ENCODE measurements at places on chromosomes 13 and 19.
A peak's percentile ranks its signal among the peaks of the same experiment; 100 is the strongest.

DNA sequence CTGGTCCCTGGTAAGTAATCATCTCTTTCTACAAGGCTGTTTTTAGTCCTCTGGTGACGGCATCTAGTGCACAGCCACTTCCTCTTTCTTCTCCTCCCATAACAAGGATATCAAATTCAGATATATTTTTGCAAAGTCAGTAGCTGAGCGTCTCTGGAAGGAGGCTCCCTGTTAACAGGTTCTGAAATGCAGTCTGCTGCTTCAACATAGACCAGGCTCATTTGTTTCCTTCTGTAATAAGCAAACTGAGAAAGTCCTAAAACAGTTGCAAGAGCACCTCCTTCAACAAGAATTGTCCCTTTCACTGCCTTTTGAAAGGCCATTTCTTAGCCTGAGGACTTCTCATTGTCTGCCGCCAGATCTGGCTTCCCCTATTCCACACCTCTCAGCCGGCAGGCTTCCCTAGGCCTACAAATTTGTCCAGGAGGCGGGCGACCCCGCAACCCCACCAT is 7.4 kb upstream of the ZSCAN5A start:
- DNase-seq: no peak

GRCh38 chr19:45681391-45682015 is 10.2 kb downstream of the SNRPD2 start:
- peak; percentile 43 for DNase-seq

GRCh38 chr13:71864094-71864985 is 2.7 kb downstream of the DACH1 start:
- DNase-seq: no peak

- DNase-seq: no peak
Measured at GRCh38 chr19:6412447-6413091, 12.0 kb downstream of the KHSRP start.

DNA sequence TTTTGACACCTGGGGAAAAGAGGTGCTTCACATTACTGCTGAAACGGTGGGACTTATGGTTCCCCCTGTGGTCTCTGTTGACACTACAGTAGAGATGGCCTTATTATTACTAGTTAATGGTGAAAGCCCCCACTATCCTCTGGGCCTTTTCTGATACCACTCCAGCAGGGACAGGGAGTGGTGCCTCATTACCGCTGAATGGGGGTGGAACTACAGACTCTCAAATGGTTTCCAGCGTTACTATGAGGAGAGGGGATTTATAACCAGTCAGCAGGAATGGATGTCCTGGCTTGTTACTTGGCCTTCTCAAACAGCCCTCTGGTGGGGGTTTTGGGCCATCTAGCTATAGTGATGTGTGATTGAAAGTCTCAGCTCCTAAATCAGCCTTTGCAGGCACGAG is 96.7 kb upstream of the DIAPH3 start:
- DNase-seq: no peak

DNA sequence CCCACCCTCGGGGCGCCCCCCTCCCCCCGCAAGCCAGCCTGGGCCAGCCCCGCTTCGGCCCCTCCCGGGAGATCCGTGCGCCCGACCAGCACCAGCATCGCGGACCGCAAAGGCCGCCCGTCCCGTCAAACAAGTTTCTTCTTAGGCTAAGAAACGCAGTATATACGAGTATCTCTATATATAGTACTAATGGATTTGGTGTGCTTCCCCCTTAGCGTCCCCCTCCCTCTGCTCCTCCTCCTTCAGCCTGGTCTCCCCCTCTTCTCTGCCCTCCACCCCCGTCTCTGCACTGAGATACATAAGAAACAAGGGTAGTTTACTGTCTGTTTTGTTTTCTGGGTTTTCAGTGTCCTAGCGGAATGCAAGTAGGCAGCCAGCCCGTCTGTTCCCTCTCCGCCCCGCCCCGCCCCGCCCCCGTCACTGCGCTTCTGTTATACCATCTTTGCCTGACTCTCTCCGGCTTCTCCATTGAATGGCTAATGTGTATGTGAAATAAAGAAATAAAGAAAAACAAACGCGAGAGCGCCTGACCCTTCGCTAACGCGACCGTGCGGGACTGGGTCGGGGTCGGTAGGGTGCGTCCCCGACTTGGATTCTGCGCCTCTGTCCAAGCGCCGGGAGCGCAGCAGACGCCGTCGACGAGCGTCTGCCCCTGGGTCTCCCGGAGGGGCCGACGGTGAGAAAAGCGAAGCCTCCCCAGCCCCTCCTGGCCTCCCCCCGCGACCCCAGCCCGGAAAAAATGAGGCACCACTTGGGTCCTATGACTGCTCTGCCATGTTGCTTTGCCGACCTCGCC is 4.2 kb downstream of the LYL1 start:
- no peak for DNase-seq

- DNase-seq: no peak
Measured at GRCh38 chr19:52142001-52142595, 2.4 kb upstream of the ZNF616 start.

DNA sequence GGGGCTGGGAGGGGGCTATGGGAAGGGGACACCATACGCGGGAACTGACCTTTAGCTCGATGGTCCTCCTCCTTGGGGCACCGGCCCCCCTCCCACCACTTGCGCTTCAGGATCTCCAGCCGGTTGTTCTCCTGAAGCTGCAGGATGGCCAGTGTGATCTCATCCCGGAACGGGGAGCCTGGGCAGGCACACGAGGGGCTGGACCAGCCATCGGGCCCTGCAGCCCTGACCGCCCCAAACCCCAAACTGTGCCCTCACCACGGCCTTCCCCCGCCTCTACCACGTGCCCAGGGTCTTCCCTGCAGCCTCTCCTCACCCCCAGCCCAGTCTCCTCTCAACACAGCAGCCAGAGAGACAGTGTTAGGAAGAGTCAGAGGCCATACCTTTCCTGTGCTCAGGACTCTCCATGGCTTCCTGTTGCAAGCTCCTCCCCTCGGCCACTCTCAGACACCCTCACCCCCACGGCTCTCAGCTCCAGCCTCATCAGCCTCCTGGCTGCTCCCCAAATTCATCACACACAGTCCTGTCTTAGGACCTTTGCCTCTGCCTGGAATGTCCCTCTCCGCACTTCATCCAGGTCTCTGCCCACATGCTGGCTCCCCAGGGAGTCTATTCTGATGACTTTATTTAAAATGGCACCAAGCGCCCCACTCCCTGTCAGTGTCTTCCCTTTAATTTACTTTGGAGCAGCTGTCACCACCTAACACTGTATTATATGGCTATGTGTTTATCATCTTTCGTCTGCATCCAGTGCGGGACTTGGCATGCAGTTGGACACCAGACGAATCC is 9.7 kb upstream of the ATP1A3 start:
- DNase-seq: no peak

DNA sequence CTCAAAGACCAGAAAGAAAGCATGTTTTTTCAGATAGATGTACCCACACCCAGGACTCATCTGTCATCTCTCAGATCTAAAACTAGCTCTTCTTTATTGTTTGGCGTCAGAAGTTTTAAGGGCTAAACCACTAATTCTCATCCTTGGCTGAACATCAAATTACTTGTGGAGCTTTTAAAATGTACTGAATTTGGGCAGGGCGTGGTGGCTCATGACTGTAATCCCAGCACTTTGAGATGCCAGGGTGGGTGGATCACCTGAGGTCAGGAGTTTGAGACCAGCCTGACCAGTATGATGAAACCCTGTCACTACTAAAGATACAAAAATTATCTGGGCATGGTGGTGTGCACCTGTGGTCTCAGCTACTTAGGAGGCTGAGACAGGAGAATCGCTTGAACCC is 47.4 kb downstream of the RCBTB2 start:
- DNase-seq: no peak

- no peak for DNase-seq
Measured at GRCh38 chr13:113060557-113061270, 44.9 kb upstream of the F7 start.

GRCh38 chr19:14502334-14503092 is 6.6 kb upstream of the GIPC1 start:
- no peak for DNase-seq

DNA sequence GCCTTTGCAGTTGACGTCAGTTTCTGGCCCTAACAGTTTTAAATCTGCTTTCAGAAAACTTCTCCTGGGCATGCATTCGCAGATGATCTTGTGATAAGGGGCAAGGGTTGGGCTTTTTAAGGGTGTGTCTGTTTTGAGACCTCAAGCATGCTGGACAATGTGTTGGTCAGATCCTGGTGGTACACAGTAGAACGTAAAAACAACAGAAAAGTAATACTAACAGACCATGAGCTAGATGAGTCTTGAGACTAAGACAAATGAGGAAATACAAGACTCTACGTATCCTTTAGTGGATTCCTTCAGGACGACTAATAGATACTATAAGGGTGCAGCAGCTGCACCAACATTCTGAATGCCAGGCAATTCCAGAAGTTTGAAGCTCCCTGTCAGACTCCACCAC is 237.6 kb downstream of the DNAJC15 start:
- DNase-seq: no peak

- no peak for DNase-seq
Measured at GRCh38 chr19:49704888-49705642, 14.1 kb downstream of the CPT1C start.

GRCh38 chr13:52848455-52849195 is at the start of gene PCDH8:
Gene PCDH8 (minus strand): TSS chr13:52848640. CDS start chr13:52848436, 204 bp downstream.
- DNase-seq: peak; percentile 55

- no peak for DNase-seq
Measured at GRCh38 chr19:50334741-50335421, 5.7 kb upstream of the KCNC3 start.

- DNase-seq: no peak
Measured at GRCh38 chr19:45998834-45999233, 3.6 kb downstream of the CCDC61 start.

DNA sequence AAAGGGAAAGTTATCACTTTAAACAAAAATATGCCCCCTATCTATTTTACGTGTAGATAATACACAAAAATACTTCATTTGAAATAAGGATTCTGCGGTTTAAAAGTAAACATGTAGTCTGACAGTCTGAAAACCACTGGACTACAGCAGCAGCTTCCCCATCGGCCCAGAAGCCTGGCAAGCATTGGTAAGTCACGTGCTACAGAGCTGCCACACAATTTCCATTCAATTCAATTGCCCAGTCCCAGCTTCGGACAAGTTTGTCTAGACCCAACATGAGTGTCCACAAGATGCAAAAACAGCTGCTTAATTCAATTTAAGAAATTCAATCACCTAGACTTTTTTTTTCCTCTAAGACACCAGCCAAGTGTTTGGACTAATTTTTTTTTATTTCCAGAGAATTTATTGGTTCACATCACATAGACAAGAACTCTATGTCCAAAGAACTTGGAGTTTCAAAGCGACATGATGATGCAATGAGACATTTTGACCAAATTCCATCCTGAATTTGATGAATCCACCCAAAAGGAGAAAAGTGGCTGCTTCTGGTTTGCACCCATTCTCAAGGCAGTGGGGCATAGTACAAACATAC is 458.9 kb downstream of the COG6 start:
- DNase-seq: no peak

GRCh38 chr13:41054212-41054877 is 7.0 kb upstream of the WBP4 start:
- DNase-seq: no peak

GRCh38 chr13:68550330-68550729 is 1320.2 kb upstream of the PCDH9 start:
- DNase-seq: no peak

DNA sequence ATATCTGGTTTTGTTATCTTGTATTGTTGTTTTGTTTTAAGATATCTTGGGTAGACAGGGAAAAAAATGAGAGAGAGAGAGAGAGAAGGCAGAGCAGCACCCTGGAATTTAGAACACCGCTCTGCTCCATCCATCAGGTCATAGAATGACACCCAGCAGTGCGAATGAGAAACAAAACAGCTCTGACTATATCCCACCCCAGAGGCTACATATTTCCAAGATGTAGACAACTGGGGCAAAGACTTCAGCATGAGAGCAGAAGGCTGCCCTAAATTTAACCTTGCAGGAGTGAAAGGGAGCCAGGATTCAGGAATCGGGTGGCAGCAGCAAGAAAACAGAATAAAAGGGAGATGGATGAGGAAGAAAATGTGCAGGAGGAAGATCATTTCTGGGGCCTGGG is 46.5 kb downstream of the TNFSF13B start:
- no peak for DNase-seq

- no peak for DNase-seq
Measured at GRCh38 chr19:20197747-20198146, 30.7 kb downstream of the ZNF486 start.

DNA sequence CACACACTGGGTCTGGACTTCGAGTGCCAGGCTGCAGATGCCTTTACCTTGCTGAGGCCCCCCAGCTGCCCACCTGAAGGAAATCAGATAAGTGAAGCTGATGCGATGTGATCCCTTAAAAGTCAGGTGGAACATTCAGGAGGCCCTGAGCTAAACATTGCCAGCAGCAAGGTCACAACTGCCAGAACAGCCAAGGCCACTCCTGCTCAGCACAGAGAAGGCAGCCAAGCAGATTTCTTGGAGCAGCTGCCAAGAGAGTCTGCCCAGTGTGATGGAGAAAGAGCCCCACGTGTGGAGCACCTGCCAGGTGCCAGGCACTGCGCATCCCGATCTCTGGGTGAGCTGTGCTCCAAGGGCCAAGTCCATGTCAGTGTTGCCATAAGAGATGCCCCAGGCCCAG is 20.6 kb upstream of the UQCRFS1 start:
- DNase-seq: no peak

DNA sequence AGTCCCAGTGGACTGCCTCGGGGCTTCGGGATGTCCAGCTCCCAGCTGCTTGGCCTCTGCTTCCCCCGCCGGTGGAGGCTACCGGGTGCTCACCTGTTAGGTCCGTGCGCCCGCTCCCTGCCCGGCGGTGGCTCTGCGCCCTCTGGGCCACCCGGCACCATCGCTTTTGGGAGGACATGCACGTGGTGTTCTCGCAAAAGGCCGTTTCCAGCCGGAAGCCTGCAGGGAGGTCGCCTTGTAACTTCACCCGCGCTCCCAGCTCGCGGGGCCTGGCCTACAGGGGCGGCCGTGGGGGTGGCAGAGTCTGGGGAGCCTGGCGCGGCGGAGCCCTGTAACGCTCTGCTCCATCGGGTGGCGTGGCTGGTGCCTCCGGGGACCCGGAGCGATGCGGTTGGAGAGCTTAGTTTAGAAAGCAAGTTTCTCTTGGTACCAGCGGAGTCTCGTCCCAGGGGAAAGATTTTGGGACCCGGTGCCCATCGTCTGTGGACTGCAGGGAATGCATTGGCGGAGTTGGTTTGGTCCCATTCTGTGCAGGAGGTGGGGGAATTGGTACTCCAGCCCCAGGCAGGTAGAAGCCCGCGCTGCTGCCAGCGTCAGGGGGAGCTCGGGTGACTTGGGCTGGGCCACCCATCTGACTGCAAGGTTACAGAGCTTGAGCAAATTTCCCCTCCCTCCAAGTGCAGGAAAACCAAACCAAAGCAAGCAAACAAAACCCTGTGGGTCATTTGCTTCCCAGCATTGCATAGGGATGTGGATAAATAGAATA is 673 bp downstream of the SPATA13 start:
- DNase-seq: no peak
